Renal pelvis (tissue), 12 donors: ENCODE measurements at places on chromosomes 3 and 15.

DNA sequence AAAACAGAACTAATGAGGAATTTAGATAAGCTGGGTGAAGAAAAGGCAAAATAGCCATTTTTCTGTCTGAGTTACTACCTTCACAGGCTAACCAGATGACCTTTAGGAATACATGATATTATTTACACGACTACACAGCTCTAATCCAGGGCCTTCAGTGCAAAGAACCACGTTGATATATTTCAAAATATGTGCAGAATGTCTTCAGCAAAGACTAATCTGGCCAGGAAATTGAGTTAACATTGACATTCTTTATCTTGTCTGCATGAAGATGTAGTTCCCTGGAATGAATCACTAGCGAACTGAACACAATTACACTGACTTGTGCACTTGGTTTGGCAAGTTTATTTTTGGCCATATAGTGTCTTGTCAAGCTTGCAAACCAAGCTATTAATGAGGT, 41.5 kb downstream of the PDHB start:
- no peak for DNase-seq

GRCh38 chr3:150469931-150470740, 62.0 kb downstream of the TSC22D2 start:
- no peak for DNase-seq

DNA sequence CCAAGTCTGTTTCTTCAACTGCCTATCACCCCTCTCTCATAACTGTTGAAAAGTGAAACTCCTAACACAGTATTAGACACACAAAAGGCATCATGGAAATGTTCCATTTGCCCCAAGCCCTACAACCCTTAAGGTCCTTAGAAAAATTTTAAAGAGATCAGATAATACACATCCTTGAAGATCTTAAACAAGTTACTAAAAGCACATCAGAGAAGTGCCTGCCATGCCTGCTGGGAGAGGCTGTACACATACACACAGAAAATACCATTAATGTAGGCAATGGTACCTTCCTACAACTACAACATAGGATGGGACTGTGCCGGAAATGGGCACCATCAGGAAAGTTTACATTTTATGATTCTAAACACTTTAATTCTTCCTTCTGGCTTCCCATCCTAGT, 3.3 kb downstream of the ADAM10 start:
- DNase-seq = no peak

DNA sequence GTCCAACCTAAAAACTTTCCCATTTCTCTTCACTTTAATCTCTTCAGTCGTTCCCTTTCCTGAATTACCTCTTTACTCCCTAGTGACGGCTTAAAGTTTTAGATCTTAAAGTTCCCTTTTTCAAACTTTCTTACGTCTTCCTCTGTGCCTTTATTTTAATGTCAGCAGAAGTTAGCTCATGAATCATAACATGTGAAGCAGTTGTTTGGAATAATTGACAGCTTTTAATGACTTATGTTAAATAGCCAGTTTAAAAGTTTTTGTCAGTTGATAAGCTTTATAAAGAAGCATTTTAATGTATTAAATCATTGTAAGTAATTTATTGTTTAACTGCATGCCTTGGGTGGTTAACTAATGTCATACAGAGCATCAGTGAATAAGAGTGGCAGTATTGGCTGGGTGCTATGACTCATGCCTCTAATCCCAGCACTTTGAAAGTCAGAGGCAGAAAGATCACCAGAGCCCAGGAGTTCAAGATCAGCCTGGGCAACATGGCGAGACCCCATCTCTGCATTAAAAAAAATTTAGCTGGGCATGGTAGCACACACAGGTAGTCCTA, 33.9 kb downstream of the PIK3CA start:
- DNase-seq = no peak

GRCh38 chr3:154029926-154030325, 91.3 kb upstream of the ARHGEF26 start:
- no peak for DNase-seq

- no peak for DNase-seq
Measured at GRCh38 chr15:83858820-83859505, 205.0 kb downstream of the ADAMTSL3 start.

GRCh38 chr3:178275793-178276192, 260.4 kb upstream of the KCNMB2 start:
- no peak for DNase-seq

DNA sequence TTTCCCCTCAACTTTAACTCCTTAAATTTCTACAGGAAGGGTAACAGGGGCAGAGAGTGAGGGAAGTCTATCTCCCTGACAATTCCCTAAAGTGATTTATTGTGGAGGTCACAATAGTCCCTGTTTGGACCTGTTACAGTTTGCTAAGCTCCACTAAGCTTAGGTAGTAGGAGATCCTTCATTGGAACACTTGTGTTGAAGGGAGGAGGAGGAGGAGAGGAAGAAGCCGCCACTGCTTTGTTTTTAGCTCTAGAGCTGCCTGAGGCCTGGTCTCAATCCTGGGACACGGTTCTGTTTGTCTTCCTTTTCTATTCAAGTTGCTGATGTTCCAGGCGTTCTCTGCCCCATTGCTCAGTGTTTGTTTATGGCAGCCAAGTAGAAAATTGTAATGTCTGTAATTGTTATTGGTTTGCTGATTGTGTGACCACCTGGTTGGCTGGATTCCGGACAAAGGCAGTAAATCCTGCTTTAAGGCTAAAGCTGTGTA, 48.4 kb downstream of the HES1 start:
- peak; percentile 74 for DNase-seq

GRCh38 chr3:62586356-62586755, 213.0 kb upstream of the FEZF2 start:
- DNase-seq = no peak

GRCh38 chr3:123909785-123910184, 25.7 kb upstream of the MYLK start:
- DNase-seq = no peak

- DNase-seq = no peak
Measured at GRCh38 chr3:136989781-136990524, 32.2 kb downstream of the IL20RB start.

DNA sequence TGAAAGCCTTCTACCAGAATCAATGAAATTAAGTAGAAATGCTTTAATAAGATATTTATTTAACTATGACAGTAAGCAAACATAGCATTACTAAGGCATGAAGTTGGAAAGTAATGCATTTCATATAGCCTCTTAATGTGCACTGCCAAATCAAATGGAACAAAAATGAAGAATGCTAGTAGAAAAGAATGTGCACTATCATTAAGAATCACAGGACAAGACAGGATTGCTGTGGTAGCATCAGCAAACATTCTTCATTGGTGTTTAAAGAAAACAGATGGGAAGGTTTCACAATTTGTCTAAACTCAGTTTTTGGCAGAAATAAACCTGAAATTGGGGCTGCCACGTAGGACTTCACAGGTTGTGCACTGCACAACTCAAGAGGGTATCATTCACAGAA, 168.9 kb downstream of the CNTN3 start:
- DNase-seq = no peak

DNA sequence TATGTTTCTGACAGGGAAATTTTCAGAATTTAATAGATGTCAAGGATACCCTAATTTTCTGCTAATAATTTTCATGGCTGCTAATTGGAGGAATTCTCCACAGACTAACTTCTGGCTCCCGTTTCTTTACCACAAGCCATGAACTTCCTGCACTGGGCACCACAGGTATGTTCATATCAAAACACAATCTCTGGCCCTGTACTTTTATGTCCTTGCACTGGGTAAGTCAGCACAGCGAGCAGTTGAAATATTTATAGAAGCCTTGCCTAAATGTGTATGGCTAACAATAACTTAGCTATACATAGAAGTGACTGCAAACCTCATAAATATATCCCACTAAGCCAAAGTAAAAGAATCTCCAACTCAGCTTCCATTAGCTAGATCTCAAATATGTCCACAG, 246.9 kb downstream of the ZIC1 start:
- DNase-seq = no peak

DNA sequence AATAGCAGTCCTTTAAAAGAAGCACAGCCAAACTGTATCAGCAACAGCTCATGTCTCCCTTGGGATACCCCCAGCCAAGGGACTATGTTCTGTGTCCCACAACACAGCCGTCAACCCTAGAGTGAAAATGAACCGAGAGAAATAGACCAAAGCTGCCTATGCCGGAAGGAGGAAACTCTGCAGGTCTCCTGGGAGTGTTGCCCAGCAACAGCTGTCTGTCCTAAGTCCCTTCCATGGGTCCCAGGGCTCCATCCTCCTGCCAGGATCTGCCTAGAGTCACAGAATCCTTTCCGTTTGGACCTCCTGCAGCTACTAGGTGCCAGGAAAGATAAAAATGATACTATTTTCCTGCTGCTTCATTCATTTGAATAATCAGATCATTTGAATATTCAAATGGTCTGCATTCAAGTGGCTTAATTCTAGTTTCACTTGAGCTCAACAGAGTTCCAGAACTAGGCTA, 53.1 kb downstream of the TRANK1 start:
- no peak for DNase-seq

DNA sequence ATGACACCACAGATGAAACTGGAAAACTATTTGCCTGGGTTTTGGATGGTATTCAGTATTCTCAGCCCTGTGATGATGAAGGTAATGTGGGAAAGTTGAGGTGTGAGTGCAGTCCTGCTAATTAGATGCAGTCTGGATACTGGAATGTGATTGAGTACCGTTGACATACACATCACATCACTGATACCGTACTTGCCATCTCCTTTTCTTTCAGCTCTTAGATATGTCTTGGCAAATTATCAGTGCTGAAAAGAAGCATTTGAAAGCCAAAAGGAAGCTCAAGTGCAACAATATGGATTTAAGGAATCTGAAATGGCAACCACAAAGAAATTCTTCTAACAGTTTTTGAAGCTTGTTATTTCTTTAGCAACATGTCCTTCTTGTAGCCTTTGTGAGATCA, 381.4 kb upstream of the TGFBR2 start:
- DNase-seq = no peak

- DNase-seq = no peak
Measured at GRCh38 chr3:194572944-194573491, 60.2 kb downstream of the TMEM44 start.

DNA sequence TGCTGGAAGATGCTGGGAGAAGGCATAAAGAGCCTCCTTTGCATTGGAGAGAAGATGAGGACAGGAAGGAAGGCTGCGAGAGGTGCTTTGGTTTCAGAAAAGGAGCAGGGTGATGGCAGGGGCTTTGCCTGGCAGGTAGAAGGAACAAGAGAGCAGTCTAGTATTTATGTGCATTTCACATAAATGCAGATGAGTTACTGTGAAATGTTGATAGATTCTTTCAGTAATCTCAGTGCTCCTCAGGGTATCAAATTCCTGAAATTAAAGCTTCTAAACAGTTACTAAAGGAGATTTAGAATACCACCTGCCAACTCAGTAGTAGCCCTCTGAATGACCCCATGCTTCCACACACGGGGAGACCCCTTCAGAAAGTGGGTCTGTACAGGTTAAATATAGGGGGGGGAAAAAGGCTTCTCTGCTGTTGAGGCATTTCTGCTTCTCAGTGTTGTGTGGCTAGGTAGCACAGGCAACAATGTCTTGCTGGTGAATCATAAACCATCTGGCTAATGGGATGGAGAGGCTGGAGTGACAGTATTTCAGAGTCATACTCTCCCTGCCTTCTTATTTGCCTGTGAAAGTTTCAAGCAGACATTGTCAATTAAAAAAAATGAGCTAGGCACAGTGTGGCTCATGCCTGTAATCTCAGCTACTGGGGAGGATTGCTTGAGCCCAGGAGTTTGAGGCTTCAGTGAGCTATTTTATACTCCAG, 14.3 kb upstream of the FBXL22 start:
- DNase-seq = peak; percentile 29

DNA sequence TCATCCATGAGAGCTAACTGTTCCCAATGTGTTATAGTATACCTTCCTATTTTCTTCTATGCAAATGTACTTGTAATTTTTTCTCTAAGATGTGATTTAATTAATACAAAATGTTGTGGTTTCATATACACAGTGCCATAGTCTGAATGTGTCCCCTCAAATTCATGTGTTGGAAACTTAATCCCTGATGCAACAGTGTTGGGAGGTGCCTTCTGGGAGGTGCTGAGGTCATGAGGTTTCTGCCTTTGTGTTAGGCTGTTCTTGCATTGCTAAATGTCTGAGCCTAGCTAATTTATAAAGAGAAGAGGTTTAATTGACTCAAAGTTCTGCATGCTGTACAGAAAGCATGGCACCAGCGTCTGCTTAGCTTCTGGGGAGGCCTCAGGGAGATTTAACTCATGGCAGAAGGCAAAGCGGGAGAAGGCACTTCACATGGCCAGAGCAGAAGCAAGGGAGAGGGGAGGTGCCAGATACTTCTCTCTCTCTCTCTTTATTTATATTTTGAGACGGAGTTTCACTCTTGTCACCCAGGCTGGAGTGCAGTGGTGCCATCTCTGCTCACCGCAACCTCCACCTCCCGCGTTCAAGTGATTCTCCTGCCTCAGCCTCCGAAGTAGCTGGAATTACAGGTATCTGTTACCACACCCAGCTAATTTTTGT, 34.7 kb upstream of the BNIP2 start:
- no peak for DNase-seq

DNA sequence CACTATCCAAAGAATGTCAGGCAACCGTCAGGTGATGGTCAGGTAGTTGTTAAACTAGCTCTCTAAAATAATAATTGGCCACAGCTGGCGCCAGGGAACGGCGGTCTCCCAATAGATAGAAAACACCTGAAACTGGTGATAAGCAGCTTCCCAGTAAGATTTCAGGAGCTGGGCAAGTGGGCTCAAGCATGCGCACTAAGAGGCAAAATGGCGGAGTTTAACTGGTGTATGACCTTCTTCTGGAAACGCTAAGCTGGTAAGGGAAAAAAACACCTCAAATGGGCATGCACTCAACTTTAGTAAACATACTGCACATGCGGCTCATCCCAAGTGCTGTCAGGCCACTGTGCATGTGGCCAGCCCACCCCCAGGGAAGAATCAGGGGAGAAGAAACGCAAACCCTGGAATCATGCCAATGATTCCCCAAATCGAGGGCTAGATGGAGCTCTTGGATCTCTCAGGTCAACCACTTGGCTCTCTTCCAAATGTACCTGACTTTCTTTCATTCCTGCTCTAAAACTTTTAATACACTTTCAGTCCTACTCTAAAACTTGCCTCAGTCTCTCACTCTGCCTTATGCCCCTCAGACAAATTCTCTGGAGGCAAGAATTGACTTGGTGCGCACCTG, 195.0 kb downstream of the ZNF621 start:
- DNase-seq = peak; percentile 58

DNA sequence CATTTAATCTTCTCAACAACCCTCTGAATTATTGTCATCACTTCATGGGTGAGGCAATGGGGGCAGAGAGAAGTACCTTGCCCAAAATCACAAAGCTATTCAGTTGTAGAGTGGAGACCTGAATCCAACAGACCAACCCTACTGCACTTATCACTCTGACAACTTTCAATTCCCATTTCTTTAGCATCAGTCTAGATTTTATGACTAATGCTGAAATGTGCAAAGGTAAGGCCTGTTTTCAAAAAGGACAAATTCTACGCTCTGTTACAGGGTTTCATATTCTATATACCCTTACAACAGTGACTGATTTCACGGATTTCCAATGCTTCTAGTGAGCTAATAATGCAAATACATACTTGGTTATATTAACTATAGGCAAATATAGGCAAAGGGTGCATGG, 286.0 kb downstream of the ADAMTS17 start:
- DNase-seq = no peak

GRCh38 chr15:100767001-100767825, 112.4 kb upstream of the ALDH1A3 start:
- DNase-seq = no peak

- DNase-seq = no peak
Measured at GRCh38 chr3:15325228-15325627, 7.2 kb downstream of the SH3BP5 start.
